Left hindlimb (tissue), 1 donor: ENCODE measurements at places on chromosomes 2 and 18.

DNA sequence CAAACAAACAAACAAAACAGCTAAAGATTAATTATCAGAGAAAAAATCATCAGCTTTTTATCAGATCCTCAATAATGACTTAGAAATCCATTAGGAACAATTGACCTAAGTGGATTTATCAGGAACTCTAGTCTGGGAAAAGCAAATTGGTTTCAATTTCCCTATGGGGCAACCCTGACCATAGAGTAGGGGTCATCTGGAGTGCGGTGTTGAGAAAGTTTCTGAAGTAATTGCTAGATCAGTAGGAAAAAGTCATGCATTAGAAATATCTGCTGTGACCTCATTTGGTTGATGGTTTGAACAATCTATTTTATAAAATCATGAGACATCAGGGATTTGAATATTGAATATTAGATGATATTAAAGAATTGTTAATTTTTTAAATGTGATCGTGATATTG is 507.9 kb downstream of the TXNL1 start:
- no peak for DNase-seq

GRCh38 chr2:78601113-78601512 is 424.4 kb upstream of the REG3G start:
- no peak for DNase-seq

- no peak for DNase-seq
Measured at GRCh38 chr2:191637182-191638078, 40.5 kb upstream of the NABP1 start.

GRCh38 chr2:119202610-119203310 is 20.9 kb upstream of the STEAP3 start:
- no peak for DNase-seq

DNA sequence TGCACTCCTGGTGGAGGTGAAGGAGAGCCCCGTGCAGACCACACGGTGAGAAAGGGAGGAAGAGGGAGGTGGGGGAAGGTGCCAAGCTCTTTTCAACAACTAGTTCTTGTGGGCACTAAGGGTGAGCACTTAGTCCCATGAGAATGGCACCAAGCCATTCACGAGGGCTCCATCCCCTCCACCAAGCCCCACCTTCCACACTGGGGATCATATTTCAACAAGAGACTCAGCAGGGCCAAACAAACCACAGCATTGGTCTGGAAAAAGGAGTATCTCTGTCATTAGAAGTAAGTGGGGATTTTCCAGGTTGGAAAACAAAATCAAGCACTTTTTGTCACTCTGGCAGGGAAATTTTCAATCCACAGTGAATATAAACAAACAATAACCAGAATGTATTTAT is 38.4 kb downstream of the ZAP70 start:
- DNase-seq, result no peak

DNA sequence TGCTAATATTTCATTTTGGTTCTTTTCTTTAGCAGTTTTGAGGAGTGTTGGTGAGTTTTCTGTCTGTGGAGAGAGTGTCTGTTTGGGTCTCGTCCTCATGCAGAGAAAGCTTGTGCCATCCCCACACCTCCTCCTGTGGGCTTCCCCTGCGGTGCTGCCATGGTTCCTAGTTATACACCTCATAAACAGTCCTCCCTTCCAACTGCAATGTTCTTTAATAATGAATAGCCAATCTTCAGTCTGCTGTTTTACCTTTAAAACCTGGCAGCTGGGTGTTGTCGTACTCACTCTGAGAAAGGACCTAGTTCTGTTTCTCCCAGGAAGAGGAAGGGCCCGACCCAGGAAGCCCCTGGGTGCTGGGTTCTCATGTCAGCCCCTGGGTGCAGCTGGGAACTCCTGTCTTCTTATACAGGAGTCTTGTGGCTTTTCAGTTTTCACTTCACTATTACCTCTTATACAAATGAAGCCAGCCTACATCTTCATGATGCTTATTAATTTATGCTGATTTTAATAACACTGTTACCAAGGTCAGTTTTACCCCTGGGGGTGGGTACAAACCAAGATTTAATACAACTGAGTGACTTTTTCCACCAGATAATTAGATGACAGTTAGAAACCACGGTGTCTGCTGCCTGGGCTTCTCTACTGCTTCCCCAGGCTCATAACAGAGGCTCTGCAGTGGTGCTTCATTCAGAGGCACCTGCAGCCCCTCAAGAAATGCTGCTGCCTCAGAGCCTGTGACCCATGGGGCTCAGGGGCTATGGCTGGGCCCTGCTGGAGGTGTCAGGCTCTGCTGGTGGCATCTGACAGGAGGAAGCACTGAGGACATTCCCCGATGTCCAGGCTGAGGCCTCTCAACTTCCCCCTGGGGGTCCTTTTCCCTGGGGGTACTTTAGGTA is 59.1 kb downstream of the COA5 start:
- no peak for DNase-seq

- DNase-seq, result peak; percentile 35
Measured at GRCh38 chr2:161425728-161426454, 9.8 kb downstream of the TBR1 start.

- no peak for DNase-seq
Measured at GRCh38 chr2:233424154-233424951, 70.1 kb downstream of the DGKD start.

GRCh38 chr2:95165030-95165370 is 609 bp upstream of the ZNF2 start:
- DNase-seq, result no peak

- no peak for DNase-seq
Measured at GRCh38 chr18:25735459-25735858, 355.0 kb downstream of the SS18 start.

- DNase-seq, result no peak
Measured at GRCh38 chr18:11284811-11285210, 135.4 kb upstream of the PIEZO2 start.

- no peak for DNase-seq
Measured at GRCh38 chr2:135586148-135586547, 54.9 kb downstream of the R3HDM1 start.

GRCh38 chr2:121955426-121955825 is 200.0 kb downstream of the TSN start:
- no peak for DNase-seq

DNA sequence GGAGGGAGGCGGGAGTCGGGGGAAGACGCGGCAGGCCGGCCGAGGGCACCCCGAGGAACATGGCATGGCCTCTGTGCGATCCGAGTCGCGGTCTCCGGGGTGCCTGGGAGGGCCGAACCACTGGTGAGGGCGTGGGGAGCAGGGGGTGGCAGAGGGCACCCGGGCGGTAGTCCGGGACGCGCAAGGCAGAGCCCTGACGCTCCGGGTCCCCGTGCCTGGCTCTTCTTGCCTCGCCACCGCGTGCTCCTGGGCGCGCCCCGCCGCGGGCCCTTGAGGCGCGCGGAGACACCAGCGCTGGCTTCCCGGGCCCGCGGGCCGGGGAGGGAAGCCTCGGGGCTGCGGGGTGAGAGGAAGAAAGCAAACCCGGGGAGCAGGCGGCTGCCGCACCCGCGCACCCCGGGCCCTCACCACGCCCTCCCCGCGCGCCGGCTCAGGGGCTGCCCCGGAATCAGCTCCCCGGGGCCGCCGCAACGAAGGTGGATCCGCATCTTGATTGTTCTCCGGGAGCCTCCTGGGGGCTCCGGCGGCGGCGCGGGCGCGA is 4.3 kb downstream of the SOX11 start:
- peak; percentile 73 for DNase-seq
